ENCODE measurements at places on chromosomes 6 and 20.

DNA sequence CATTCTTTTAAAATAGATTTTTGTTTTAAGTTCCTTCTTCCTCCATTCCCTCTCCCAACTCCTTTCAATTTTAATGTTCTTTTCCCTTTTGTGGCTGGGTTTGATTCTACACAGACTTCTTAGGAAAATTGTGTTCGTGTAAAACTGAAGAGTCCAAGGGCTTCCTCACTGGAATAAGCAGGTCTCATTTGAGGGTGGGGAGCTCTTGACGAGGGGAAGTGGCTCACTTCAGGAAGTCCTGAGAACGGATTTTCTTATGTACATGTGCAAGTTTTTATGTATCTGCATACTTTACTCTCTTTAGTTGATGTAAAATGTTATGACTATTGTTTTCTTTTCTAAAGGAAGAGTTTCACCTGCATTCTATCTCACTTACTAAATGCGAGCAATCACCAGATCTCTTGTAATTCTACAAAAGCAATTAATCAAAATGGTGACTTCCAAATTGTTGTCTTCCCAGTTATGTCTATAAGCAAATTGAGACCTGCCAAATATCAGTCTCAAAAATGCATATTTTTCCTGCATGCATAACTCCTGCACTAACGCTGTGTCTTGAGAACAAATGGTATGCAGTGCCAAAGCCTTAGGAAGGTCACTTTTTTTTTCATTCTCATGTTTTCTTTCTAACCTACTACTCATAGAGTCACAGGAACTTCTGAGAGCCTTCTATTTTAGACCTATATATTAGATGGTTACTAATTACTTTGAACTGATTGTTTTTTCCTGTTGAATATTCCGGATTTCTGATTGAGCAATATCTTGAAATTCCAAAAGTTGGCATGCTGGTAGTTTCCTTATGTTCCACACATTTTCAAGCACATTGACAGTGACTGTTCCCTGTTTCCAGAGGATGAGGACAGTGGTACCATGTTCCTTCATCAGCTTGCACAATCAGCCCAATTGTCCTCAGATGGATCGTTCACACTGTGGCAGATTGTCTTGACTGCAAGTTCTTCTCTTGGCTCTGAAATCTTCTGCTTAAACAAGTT lies 251.9 kb upstream of the PRDM1 start:
- no peak for DNase-seq

GRCh38 chr6:128139519-128139918 lies 238.7 kb upstream of the THEMIS start:
- no peak for DNase-seq

DNA sequence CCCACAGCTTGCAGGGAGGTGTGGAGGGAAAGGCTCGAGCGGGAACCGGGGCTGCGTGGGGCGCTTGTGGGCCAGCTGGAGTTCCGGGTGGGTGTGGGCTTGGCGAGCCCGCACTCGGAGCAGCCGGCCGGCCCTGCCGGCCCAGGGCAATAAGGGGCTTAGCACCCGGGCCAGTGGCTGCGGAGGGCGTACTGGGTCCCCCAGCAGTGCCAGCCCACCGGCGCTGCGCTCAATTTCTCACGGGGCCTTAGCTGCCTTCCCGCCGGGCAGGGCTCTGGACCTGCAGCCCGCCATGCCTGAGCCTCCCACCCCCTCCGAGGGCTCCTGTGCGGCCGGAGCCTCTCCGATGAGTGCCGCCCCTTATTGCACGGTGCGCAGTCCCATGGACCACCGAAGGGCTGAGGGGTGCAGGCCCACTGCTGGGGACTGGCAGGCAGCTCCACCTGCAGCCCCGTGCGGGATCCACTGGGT lies 1242.2 kb upstream of the EYS start:
- DNase-seq, result no peak

DNA sequence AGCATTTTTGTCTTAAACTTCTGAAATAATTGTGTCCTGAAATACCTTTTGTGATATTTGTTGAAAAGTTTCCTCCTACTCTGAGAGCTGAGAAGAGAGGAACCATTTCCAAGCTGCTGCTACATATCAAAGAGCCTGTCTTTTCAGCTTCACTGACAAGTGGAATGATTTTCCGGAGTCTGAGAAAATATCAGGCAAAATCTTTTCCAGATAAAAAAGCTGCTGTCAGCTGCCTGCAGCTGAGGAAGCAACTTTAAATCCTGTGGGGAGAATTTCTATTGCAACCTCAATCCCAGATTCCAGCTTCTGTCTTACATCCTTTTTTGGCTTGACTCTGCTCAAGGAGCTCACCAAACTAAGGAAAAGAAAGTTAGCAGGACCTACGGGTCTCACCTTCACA lies 904.3 kb downstream of the PHF3 start:
- no peak for DNase-seq

Data from iPS DF 6.9 (cell line).